ENCODE measurements at places on chromosomes 3 and 15. TPM values are rescaled to one million over a fixed set of nuclear protein-coding genes. Genes with fewer than 3 reads are reported as not detected.
A peak's percentile ranks its signal among the peaks of the same experiment; 100 is the strongest.

Gene CD200R1
- 3.4 TPM for total RNA-seq

Gene DAZL
- total RNA-seq, result not detected

Gene WDR93
- not detected for total RNA-seq

Gene KCNMB2
- not detected for total RNA-seq

Gene RAMAC
- 21.2 TPM for total RNA-seq

Gene UCN2
- 0.11 TPM for total RNA-seq

Gene SEC22C
- 36.1 TPM for total RNA-seq

Gene CPN2
- not detected for total RNA-seq

Gene MCCC1
- 31.2 TPM for total RNA-seq

Gene LNP1
- total RNA-seq, result 2.0 TPM

Gene USP50
- not detected for total RNA-seq

Gene VIPR1
- 0.51 TPM for total RNA-seq

Gene OIP5
- total RNA-seq, result 16.1 TPM

Gene EFCC1
- total RNA-seq, result 0.11 TPM

DNA sequence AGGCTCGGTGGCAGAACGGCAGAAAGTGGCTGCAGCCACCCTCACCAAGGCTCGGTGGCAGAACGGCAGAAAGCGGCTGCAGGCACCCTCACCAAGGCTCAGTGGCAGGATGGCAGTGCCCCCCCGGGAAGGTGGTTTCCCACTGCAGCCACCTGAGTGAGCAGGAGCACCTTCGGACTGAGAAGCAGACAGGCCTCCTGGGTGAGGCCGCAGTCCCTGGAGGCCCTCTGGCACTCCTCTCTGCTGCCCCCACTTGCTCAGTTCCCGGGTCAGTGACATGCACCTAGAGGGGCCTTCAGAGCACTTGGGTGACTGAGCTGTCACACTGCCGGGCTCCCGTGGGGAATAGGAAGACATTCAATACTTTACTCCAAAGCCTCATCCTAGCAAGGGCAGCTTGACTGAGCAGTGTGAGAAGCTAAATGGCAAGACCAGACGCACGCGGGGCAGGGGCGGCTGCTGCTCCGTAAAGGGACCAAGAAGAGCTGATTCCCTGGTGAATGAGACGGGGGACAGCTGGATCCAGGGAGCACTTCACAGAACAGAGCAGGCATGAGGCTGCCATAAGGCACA is 62.7 kb downstream of the PCSK6 start:
- DNase-seq, result no peak

DNA sequence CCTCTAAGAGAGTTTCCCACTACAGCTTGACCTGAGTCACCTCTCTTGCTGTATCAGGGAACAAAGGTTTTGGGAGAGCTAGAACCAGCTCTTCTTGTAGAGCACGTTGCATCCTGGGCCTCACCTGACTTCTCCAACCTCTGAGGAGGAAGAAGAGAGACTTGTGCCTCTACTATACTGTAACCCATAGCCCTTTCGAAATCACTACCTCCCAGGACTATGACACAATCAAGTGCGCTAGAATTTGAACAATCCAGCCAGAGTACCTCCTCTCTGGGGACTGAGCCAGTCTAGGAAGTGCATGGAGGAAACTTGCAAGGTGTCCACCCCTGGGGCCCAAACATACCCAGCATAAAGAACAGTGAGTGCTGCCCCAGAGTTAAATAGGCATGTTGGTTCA is 192.8 kb upstream of the BHLHE40 start:
- DNase-seq, result no peak

DNA sequence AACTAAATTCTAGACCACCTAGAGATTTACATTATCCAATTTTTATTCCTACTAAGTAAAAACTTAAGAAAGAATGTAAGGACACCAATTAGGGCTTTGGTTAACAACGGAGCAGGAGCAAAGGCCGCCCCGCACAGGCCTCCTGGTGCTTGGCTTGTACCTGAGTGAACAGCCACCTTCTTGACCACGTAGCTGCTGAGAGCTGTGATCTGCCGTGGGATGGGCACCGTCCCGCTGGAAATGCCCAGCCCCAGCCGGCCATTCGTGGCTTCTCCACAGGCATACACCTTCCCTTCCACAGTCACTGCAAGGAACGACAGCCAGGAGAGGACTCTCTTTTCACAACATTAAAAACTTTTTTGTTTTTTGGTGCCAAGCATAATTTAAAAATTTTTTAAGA is 79.6 kb upstream of the OCA2 start:
- no peak for DNase-seq

- no peak for DNase-seq
Observed at GRCh38 chr15:43872416-43873020, 45.7 kb downstream of the WDR76 start.

GRCh38 chr15:68641376-68641775 is 62.6 kb downstream of the CORO2B start:
- no peak for DNase-seq

GRCh38 chr15:99450896-99451358 is 114.9 kb upstream of the MEF2A start:
- DNase-seq, result peak; percentile 37

GRCh38 chr3:61662861-61663260 is 101.5 kb downstream of the PTPRG start:
- no peak for DNase-seq

DNA sequence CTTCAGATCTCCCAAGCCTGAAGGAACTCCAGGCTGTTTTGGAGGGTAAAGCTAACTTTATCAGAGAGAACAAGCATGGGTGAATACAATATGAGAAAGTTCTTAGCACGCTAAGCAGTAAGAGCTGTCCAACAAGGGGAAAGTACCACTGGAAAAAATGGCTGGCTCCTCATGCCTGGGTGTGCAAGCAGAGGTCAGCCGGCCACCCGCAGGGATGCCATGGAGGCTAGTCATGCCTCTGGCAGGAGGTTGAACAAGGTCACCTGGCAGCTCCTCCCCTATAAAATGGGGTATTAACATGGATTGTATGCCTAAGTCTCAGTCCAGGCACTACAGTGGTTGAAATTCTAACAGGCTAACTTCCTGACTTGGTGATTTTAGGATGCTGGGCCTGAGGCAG is 75.4 kb upstream of the SLC6A1 start:
- DNase-seq, result no peak

- peak; percentile 31 for DNase-seq
Observed at GRCh38 chr3:46370839-46371518, at the start of gene CCR5. Gene CCR5, plus strand, starts transcription at chr3:46370946. Its CDS starts 1,957 bp downstream, at chr3:46372903.

DNA sequence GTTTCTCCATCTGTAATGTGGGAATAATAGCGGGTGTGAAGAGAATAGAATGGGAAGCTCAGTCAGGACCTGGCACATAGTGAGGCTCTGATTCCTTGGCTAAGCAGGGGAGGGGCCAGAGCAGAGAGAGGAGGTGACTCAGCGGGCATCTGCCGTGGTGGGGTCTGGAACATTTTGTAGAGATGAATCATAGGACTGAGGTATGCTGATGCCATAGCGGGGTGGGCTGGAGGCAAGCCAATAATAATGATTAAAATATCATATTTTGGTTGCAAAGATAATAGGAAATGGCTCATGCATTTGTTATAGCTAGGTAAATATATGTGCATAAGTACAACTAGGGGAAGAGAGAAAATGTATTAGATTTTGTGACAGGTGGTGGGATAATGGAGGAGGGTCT is 11.2 kb downstream of the TGM4 start:
- DNase-seq, result no peak

DNA sequence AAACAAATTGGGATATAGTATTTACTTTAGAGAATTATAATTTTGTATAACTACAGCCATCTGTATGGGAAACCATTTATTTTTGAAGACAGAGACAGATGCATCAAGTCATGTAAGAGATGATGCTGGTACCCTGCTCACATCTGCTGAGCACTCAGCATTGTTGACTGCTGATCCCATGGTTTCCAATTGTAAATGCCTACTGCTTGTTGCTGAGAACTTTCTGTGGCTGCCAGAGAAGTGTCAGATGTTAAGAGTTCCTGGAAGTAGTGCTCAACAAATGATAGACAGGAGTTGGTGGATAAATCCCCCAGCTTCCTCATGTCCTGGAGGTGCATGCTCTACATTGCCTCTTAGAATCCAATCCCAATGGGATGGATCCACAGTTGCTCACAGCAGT is 167.1 kb downstream of the OXSM start:
- DNase-seq, result no peak

- DNase-seq, result no peak
Observed at GRCh38 chr3:32708672-32709283, 23.8 kb downstream of the CNOT10 start.

DNA sequence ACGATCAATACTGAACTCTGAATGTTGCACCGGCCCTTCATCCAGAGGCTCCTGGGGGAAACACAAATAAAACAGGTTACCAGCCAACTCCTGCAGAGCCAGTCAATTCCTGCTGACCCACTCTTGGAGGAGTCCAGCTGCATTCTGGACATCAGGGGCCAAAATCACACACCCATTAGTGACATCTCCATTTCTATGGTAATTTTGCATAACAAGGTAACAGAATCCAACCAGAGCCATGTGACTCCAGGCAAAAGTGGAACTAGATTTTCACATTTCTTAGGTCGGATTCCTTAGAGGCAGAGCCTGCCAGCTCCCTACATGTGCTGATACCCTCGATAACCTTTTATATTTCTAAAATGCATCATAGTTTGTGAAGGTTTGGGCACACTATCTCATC is 119.2 kb upstream of the CTNNB1 start:
- no peak for DNase-seq

- no peak for DNase-seq
Observed at GRCh38 chr3:155032918-155033317, 47.2 kb upstream of the MME start.

DNA sequence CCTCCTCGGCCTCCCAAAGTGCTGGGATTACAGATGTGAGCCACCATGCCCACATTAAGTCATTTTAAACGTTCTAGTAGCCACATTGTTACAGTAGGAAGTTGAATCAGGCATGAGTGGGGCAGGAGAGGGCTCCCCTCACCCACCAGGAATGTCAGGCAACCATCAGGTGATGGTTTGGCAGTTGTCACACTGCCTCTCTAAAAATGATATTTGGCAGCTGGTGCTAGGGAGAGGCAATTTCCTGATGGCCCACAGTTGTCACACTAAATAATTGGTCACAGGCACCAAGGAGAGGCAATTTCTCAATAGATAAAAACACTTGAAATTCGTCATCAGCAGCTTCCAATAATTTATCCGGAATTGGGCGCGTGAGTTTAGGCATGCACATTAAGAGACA is 79.2 kb upstream of the ABHD2 start:
- DNase-seq, result no peak

GRCh38 chr15:72033711-72034110 is 84.2 kb downstream of the MYO9A start:
- no peak for DNase-seq

GRCh38 chr15:28022961-28023360 is 76.2 kb downstream of the OCA2 start:
- no peak for DNase-seq

DNA sequence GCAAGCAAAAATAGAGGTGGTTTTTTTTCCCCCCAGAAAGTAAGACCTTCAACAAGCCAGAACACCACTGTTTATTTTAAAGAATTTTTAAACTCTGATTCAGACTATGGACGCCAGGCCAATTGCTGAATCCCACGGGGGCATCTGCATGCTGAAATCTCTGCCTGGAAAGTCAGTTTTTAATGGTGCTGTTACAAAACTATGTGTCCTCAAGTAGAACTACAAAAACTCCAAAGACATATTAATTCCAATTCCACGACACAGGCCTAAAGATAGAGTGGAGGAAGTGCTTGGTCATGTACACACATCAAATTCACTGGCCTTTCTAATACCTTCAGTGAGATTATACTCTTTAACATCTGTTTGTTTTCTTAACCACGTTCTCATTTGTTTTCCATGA is 490.5 kb upstream of the NR2F2 start:
- DNase-seq, result no peak

GRCh38 chr3:86234506-86235254 is 756.3 kb downstream of the VGLL3 start:
- DNase-seq, result no peak

GRCh38 chr3:107989661-107990060 is 101.2 kb downstream of the CD47 start:
- no peak for DNase-seq

DNA sequence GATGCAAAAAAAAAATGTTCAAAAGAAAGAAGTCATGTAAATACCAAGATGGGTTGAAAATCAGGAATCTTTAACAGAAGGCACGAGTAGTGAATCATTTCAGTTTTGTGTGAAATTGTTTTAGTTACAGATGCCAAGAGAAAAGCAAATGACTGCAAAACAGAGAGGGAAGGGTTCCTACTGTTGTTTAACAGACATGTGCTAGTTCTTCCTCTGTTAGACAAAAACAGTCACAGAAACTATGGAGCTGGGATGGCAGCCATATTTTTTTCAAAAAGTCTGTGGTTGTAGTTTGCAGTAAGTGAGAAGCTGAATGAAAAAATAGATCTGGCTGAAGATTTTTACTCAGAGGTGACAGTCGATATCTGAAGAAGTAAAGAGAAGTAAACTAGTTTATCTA is 511.9 kb downstream of the ZIC1 start:
- DNase-seq, result no peak

DNA sequence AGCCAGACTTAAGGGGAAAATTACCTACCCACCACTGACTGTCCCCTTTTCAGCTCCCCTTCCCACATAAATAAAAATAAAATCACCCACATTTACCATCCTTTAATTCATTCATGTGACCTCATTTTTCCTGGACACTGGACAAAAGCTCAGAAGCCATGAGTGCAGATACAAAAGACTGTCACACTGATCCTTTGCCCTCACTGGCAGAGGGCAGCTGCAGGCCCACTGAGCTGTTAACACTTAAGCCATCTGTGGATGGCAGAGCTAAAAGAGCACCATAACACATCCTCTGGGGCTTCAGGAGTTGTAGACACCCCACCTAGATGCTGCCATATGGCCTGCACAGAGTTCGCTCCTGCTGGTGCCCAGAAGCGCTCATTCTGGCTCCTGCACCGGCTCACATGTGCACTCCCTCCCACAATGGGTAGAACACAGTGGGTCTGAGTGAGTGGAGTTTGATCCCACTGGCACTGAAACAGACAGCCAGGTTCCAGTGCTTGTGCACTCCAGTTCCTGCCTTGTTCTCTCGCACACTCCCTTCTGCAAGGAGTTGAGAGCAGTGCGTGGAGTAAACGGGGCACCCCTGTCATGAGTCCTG is 38.8 kb downstream of the EDC3 start:
- DNase-seq, result no peak

DNA sequence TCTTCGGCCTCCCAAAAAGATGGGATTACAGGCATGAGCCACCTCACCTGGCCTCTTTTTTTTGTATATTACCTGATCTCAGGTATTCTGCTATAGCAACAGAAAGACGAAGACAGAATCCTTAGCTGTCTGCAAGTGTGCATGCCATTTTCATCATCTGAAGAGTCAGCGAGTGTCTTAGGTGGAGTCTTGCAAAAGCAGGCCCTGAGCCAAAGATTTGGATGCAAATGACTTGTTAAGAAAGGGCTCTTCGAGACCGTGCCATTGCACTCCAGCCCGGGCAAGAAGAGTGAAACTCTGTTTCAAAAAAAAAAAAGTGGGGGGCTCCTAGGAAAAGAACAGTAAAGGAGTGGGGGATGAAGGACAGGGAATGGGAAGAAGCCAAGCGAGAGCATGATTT is 10.2 kb upstream of the TRIM69 start:
- DNase-seq, result no peak

DNA sequence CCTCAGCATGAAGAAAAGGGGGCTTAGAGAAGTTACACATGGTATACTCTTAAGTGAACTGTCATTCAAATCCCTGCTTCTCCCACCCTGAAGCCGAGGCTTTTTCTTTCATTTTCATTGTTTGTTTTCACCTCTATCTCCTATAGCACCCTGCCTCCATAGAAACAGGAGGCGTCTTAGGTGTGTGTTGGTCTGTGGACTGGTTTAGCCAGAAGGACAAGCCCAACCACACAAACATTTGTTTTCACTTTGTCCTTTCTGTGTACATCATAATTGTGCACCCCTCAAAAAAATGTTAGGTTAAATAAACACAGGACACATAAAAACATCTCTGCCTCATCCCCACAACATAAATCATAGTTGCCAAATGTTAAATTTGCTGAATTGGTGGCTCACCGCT is 73.3 kb upstream of the UBE2E2 start:
- no peak for DNase-seq
